Activated naive CD8-positive, alpha-beta T cell treated with anti-CD3 and anti-CD28 coated beads, Interleukin-2, amount 10 ng/mL, durations not matched to agents 7 days and 5 days (primary cell): ENCODE measurements at places on chromosomes 16 and 17. TPM values are rescaled to one million over a fixed set of nuclear protein-coding genes. Genes with fewer than 3 reads are reported as not detected.

DNA sequence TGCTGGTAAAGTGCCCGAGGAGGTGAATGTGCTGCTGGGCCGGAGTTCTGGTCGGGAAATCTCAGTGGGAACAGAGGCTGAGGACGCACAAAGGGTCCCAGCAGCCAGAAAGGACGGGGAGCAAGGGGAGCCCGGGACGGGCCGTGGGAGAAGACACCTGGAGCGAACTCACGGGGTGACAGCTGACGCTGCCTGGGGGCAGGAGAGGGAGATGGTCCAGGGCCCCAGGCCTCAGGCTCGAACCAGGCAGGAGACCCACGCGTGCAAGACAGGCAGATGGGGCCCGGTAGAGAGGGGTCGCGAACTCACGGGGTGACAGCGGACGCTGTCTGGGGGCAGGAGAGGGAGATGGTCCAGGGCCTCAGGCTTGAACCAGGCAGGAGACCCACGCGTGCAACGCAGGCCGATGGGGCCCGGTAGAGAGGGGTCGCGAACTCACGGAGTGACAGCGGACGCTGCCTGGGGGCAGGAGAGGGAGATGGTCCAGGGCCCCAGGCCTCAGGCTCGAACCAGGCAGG lies 72.9 kb downstream of the METRNL start:
- no peaks in the 10 kb centered on the region for H3K36me3 ChIP-seq
- H3K4me3 ChIP-seq = no peak overlapping the region
- H3K27me3 ChIP-seq = peaks cover 4% of the 10 kb centered on the region
- H3K27ac ChIP-seq = no peak overlapping the region
- H3K4me1 ChIP-seq = peaks cover 15% of the 10 kb centered on the region

GRCh38 chr16:28531777-28532744 lies 6.7 kb downstream of the NUPR1 start:
- H3K27ac ChIP-seq = no peak overlapping the region
- H3K36me3 ChIP-seq = no peaks in the 10 kb centered on the region
- no peak overlapping the region for H3K4me3 ChIP-seq
- DNase-seq = no peak
- peaks cover 5% of the 10 kb centered on the region for H3K27me3 ChIP-seq

DNA sequence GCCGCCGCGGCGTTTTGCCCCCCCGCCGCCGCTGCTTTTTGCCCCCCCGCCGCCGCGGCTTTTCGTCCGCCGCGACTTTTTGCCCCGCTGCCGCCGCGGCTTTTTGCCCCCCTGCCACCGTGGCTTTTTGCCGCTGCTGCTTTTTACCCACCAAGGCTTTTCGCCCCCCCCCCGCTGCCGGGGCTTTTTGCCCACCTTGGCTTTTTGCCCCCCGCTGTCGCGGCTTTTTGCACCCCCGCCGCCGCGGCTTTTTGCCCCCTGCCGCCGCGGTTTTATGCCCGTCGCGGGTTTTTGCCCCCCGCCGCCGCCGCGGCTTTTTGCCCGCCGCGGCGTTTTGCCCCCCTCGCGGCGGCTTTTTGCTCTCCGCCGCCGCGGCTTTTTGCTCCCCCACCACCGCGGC lies 1343.0 kb downstream of the TP53TG3F start:
- no peaks in the 10 kb centered on the region for H3K27me3 ChIP-seq
- H3K4me3 ChIP-seq = no peak overlapping the region
- H3K27ac ChIP-seq = no peak overlapping the region

Gene TNFSF13
- total RNA-seq = 8.4 TPM
